ENCODE measurements at places on chromosomes 7 and 10. TPM values are rescaled to one million over a fixed set of nuclear protein-coding genes. Genes with fewer than 3 reads are reported as not detected.

PAPOLB gene
- 0.08 TPM for total RNA-seq

ANXA8 gene
- total RNA-seq = 1.6 TPM

ANKRD30A gene
- not detected for total RNA-seq

KDM7A gene
- 17.2 TPM for total RNA-seq

TEX36 gene
- total RNA-seq = not detected

NPY4R gene
- not detected for total RNA-seq

DNA sequence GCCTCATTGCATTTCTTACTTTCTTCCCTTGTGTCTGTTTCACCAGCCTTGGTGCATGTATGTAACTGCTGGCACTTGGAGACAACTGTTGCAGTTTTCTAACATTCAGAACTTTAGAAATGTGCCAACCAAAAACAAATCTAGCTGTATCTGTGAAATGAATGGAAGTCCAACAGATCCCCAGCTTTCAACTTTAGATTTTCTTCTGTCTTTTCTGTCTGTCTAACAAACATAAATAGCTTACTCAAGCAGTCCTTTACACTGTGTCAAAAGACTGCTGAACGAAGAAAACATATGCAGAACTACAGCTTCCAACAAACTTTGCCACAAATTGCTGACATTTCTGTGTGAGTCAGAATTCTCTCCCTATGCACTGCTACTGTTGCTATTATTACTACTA lies 30.9 kb downstream of the SORCS1 start:
- H3K27ac ChIP-seq = no peak overlapping the region
- no peak overlapping the region for H3K4me3 ChIP-seq
- H3K4me1 ChIP-seq = no peaks in the 10 kb centered on the region
- no peaks in the 10 kb centered on the region for H3K36me3 ChIP-seq
- DNase-seq = no peak

DNA sequence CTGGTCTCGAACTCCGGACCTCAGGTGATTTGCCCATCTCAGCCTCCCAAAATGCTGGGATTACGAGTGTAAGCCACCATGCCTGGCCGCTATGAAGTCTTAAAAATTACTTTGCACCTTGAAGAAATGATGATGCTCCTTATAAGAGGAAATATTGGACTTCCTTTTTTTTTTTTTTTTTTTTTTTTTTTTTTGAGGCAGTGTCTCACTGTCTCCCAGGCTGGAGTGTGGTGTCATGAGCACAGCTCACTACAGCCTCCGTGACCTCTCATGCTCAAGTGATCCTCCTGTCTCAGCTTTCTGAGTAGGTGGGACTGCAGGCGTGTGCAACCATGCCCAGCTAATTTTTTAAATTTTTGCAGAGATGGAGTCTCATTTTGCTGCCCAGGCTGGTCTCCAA lies 65.3 kb downstream of the KMT2E start:
- no peak for DNase-seq
- no peaks in the 10 kb centered on the region for H3K27me3 ChIP-seq

- no peaks in the 10 kb centered on the region for H3K36me3 ChIP-seq
- H3K27ac ChIP-seq = no peak overlapping the region
- no peak for DNase-seq
- H3K4me3 ChIP-seq = no peak overlapping the region
Measured at GRCh38 chr10:60846173-60846572, 67.9 kb downstream of the CDK1 start.

GRCh38 chr10:49609283-49610113 lies 612 bp upstream of the SLC18A3 start:
- peaks cover 3% of the 10 kb centered on the region for H3K4me1 ChIP-seq
- peaks cover 21% of the 10 kb centered on the region for H3K27me3 ChIP-seq
- no peak overlapping the region for H3K4me3 ChIP-seq
- DNase-seq = no peak

DNA sequence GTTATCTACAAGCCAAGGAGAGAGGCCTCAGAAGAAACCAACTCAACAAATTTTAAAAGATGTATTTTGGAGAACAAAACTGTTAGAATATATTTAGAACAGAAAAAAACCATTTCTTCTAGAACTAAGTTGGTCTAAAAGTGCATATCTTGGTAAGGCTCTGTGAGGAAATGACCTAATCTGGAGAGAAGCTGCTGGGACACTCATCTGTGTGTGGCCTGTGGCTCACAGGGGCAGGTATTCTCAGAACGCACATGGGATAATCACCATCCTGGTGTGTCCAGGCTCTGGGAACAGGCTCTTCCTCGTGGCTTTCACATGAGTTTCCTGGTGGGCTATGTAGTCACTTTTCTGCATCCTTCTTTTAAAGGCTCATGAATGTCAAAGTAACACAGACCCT lies 38.1 kb upstream of the PRSS1 start:
- no peaks in the 10 kb centered on the region for H3K4me1 ChIP-seq
- H3K36me3 ChIP-seq = no peaks in the 10 kb centered on the region
- H3K4me3 ChIP-seq = no peak overlapping the region

- DNase-seq = no peak
- H3K4me1 ChIP-seq = peaks cover 13% of the 10 kb centered on the region
- H3K27me3 ChIP-seq = no peaks in the 10 kb centered on the region
- no peaks in the 10 kb centered on the region for H3K36me3 ChIP-seq
Measured at GRCh38 chr10:124354411-124355382, 64.0 kb downstream of the OAT start.
